ENCODE measurements at places on chromosomes 3 and 15. TPM values are rescaled to one million over a fixed set of nuclear protein-coding genes. Genes with fewer than 3 reads are reported as not detected.

GRCh38 chr3:50567011-50567385 is 549 bp downstream of the C3orf18 start:
- DNase-seq = no peak

DNA sequence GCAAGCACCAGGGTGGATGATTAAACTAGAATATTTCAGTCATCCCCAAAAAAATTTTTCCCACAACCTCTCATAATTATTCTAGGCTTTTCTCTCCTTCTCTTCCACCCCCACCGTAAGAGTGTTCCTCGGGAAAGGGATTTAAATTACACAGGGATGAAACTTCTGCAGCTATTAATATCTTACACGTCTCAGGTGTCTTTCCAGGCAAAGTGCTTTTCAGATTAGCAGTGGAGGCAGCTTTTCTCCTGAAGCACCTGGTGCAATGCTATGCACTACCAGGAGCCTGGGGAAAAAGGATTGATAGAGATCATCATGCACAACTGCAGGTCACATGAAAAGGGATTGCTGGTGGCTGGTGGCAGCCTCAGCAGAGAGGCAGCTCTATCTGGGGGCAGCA is 250.4 kb downstream of the NTRK3 start:
- DNase-seq = no peak

GOLGA8G gene
- total RNA-seq = not detected

GRCh38 chr15:20106026-20106425 is 435.6 kb downstream of the GOLGA6L6 start:
- no peak for DNase-seq

GRCh38 chr15:78838489-78838888 is 27.2 kb upstream of the ADAMTS7 start:
- no peak for DNase-seq

LRRC58 gene
- 18.8 TPM for total RNA-seq

- no peak for DNase-seq
Observed at GRCh38 chr3:66789580-66790237, 208.4 kb upstream of the KBTBD8 start.

LSAMP gene
- total RNA-seq = not detected

SLC28A1 gene
- total RNA-seq = not detected

GRCh38 chr3:58135712-58136543 is 74.8 kb downstream of the DNASE1L3 start:
- no peak for DNase-seq

- DNase-seq = no peak
Observed at GRCh38 chr3:5499404-5499803, 311.9 kb downstream of the EDEM1 start.

AQR gene
- total RNA-seq = 32.1 TPM

RLBP1 gene
- total RNA-seq = 0.53 TPM

- DNase-seq = no peak
Observed at GRCh38 chr3:52544937-52545336, 8.5 kb downstream of the UQCC5 start.

DNA sequence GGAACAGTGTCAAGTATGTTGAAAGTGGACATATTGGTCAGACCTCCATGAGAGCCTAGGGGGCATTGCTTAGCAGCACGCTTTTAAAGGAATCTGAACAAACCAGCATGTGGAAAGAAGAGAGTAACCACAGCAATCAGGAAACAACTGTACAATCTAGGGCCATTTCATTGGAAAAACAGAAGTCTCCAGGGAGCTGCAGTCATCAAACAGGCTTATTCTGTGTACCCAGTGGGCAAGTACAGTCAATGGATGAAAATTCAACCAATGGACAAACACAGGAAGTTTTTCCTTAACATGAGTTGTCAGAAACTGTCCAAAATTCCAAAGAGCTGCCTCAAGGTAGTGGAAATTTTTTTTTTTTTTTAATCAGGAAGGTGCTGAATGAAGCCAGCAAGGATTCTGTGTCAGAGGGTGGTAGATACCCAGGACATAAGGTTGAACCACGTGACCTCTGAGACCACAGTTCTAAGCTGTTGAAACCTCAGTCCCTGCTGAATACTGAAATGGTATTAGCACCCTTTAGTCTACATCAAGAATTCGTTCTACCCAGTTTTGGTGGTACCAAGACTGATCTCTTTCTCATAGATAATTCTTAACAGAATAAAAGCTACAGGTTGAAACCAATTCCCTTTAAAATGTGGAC is 4.4 kb upstream of the DLG1 start:
- DNase-seq = no peak

ECT2 gene
- 58.6 TPM for total RNA-seq

DNA sequence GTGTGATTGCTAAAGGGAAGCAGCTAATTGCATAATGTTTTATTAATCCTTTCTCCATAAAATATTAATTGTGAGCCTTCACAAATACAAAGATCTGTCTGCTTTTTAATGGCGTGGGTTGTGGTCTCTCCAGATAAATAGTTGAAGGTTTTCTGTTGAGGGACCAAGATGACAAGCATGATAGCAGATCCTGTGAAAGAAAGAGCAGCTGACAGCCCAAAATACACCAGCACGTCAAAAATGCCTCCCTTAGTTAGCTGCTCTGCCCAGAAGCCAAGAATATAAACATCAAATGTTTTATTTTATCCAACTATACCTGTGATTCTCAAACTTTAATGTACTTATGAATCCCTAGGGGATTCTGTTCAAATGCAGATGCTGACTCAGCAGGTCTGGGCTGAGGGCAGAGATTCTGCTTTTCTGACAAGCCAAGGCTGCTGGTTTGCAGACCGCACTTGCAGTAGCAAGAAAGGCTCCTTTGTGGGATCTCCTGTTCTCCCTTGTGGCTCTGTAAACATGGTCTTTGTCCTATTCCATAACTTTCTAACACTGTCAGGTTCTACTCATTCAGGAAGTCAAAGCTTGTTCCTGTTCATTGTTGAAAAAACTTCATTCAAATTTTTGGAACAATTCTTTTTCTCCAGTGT is 119.1 kb upstream of the SLC25A36 start:
- no peak for DNase-seq

ALDH1A2 gene
- total RNA-seq = 0.56 TPM

ARHGAP31 gene
- total RNA-seq = 12.7 TPM

- peak; percentile 60 for DNase-seq
Observed at GRCh38 chr15:31867536-31868442, 162.5 kb upstream of the CHRNA7 start.

- DNase-seq = peak; percentile 57
Observed at GRCh38 chr3:46695177-46695961, 1.9 kb upstream of the ALS2CL start.

USP4 gene
- 70.2 TPM for total RNA-seq

GOLGA6L10 gene
- total RNA-seq = 2.6 TPM

PPP1R14D gene
- not detected for total RNA-seq

GRAMD2A gene
- 0.07 TPM for total RNA-seq

DNA sequence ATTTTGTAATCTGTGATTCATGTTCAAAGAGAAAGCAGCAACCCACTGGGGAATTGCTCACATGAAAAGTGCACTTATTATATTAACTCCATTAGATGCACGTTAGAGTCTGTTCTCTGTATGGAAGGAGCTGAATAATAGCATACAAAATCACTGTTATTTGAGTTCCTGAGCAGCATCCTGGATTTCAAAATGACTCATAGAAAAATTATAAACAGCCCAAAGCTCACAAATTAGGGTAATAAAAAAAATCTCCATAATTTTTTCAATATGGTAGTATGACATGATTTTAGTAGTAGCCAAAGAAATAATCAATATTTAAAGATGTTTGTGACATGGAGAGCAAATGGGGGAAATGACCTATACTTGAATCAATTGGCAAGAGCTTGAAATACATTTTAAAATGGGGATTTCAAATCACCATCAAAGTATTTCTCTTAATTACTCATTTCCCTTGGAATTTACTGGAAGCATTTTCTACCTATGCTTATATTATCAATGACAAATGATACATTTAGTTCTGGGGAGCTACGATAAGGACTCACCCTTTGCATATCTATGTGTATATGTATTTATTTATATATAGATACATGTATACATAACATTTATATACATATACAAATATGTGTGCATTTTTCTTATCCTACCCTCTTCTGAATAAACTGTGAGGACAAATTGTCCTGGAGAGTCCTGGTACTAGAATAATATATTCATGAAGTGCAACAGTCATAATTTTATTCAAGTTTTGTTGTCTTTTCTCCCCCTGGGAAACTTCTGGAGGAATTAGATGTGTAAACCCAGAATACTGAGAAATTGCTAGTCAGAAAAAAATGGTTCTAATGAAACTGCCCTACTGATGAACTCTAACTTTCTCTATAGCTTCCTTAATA is 116.3 kb downstream of the RPL22L1 start:
- DNase-seq = no peak

GRCh38 chr15:68691705-68692104 is 112.9 kb downstream of the CORO2B start:
- no peak for DNase-seq

- no peak for DNase-seq
Observed at GRCh38 chr3:54345847-54346375, 223.6 kb downstream of the CACNA2D3 start.
